ENCODE measurements at places on chromosomes 3 and 15.
A peak's percentile ranks its signal among the peaks of the same experiment; 100 is the strongest.

DNA sequence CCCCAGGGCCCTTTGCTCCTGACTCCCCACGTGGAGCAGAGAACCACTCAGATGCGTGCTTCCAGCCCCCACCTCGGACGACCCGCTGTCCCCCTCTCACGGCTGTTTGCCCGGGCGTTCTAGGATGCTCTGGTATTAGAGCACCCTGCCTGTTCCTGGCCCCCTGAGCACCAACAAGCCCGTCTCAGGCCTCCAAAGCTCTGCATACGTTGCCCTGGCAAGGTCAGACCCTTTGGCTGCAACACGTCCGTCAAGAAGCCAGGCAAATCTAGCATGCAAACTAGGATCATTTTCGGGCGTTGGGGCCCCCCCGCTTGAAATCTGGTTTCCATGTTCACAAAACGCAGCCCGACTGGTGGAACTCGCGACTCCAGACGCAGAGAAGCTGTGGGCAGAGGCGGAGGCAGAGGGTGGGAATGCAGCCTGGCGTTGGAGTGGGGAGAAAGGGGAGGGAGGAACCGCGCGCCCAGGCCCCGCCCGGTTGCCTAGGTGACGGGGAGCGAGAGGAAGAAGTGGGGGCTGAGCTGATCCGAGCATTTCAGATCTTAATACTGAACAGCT lies 86.2 kb upstream of the PIAS1 start:
- DNase-seq = peak; percentile 79

DNA sequence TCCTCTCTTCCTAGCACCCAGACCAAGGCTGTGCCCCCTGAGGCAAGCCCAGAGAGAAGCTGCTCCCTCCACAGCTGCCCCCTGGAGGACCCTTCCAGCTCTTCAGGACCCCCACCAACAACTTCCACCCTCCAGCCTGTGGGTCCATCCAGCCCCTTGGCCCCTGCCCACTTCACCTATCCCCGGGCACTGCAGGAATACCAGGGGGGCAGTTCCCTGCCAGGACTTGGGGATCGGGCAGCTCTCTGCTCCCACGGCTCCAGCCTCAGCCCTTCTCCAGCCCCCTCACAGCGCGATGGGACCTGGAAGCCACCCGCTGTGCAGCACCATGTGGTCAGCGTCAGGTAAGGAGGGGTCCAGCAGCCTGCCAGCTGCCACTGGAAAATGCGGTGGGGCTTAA lies 5.6 kb downstream of the DISP2 start:
- no peak for DNase-seq

DNA sequence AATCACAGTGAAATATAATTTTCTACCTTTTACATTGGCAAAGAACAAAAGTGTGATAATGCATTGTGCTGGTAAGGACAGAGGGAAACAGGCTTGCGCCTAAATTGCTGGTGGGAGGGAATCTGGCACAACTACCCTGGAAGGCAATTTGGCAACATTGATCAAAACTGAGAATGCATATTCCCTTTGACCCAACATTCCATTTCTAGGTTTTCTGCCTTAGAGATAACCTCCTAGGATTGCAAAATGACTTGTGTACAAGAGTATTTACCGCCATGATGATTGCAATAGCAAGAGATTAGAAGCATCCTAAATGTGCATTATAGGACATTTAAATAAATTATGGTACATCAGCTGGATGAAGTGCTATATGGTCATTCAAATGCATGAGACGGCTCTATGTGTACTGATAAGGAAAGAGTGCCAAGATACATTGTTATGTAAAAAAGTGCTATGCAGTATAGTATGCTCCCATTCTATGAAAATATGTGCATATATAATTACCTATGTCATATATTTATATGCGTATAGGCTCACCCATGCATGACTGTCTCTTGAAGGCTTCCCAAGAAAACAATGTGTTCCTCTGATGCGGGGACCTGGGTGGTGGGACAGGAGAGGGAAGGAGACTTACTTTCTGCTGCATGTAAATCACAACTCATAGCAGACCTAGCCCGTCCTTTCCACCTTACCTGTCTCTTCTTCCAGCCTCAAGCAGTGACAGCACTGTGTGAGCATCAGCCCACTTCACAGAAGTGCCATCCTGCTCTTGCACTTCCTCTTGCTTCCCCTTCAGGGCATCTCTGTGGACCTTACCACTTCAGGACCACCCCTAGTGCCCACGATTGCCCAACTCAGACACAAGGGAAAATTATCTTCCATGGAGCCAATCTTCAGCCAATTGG lies 249.9 kb upstream of the TLE3 start:
- no peak for DNase-seq

DNA sequence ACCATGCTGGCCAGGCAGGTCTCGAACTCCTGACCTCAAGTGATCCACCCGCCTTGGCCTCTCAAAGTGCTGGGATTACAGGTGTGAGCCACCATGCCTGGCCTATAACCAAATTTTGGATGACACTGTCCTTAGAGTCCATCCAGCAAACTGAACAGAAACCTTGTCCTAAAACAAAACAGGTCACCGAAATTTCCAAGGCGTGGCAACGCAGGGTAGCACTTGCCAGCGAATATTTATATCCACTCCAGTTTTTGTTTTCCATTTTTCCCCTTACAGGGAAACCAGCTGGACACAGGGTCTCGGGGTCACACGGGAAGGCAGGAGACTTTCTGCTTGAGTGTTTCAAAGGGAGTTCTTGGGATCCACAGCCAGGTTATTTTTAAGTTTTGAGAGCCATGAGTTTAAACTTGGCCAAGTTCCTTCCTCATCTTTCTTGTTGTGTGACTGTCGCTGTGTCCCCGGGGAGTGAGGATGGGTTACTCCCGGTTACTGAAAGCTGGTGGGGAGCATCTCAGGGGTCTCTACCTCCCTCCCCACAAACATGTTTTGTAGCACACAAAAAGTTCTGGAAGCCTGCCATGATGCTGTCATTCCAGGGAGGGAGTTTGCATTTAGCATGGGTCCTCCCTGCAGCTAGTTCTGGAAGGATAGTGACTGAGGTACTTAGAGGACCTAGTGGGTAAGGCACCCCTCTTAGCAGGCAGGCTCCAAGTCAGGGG lies 12.6 kb downstream of the LIMD1 start:
- DNase-seq = no peak

DNA sequence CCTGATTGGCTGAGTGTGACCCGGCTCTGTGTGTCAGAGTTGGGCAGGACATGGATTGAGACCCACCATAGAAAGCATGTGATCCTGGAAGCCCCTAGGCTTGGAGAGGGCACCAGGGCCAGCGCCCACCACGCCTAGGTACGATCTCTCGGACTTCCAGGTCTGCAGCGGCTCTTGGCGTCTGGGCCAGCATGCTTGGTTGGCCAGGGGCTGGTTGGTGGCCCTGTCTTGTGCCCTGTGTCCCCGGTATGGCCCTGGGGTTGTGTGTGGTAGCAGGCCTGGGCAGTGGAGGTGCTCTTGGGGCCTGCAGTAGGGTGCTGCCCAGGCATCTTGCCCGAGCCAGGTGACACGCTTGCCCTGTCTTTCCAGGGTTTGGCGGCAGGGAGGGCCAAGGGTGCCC lies 210.6 kb downstream of the UBE3A start:
- DNase-seq = no peak

DNA sequence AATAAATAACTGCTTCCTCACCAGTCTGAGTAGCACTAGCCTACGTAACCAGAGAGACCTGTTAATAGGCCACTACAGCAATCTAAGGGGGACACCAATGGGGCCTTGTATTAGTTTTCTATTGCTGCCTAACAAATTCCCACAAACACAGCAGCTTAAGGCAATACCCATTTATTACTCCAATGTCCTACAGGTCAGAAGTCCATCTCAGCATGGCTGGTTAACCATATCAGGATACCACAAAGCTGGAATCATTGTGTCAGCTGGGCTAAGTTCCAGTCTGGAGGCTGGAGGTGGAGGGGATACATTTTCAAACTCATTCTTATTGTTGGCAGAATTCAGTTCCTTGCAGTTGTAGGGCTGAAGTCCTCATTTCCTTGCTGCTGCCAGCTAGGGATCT lies 331.9 kb downstream of the ULK4 start:
- DNase-seq = no peak

- no peak for DNase-seq
Observed at GRCh38 chr3:52983336-52983807, 62.5 kb downstream of the SFMBT1 start.

- no peak for DNase-seq
Observed at GRCh38 chr15:43918717-43919116, 91.9 kb downstream of the WDR76 start.

- DNase-seq = no peak
Observed at GRCh38 chr3:154536751-154537150, 106.8 kb upstream of the GPR149 start.

DNA sequence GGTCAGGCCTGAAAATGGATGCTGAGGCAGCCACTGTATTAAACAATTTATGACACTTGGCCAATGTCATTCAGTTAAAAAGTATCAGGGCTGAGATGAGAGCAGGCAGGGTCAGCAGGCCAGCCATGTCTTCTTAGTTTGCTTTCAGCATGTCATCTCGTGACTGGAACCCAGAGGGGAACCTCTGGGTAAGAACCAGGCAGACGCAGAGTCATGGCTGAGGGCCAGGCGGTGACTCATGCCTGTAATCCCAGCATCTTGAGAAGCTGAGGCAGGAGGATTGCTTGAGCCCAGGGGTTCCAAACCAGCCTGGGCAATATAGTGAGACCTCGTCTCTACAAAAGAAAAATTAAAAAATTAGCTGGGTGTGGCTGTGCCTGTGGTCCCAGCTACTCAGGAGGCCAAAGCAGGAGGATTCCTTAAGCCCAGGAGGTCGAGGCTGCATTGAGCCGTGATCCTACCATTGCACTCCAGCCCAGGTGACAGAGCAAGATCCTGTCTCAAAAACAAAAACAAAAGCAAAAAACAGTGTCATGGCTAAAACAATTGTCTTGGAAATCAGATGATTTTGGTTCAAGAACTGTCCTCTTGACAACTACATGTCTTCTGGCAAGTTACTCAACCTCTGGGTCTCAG lies 11.7 kb downstream of the BCL2L10 start:
- DNase-seq = no peak

DNA sequence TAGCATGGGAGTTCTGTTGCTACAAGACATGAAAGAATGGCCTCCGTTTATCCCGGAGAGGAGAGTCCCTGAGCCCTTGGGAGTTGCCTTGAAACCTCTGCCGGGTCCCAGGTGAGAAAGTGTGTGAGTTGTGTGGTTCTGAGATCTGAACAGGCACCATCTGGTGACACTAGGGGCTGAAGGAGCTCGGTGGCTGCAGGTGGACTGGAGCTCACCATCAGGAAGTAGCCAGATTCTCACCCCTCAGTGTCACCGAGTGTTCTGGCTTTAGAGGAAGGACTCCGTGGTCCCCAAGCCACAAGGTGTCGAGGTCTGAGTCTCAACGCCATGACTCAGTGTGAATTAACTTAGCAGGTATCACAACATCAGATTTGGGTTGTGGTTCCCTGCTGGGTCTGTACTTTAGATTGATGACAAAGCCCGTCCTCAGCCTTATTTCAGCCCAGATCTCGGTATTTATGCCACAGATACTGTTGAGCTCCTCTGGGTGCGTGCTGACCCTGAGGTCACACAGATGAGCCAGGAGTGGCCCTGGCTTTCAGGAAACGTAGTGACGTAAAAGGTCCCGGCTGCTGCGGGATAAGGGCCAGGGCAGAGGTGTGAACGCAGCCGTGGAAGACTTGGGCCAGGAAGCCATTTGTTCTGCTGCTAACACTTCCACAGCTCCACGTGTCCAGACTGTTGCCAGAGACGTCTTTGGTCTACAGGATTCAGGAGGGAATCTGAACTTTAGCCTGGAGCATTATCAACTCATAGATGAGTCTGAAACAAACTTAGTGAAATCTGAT lies 54.4 kb downstream of the PGPEP1L start:
- DNase-seq = no peak

DNA sequence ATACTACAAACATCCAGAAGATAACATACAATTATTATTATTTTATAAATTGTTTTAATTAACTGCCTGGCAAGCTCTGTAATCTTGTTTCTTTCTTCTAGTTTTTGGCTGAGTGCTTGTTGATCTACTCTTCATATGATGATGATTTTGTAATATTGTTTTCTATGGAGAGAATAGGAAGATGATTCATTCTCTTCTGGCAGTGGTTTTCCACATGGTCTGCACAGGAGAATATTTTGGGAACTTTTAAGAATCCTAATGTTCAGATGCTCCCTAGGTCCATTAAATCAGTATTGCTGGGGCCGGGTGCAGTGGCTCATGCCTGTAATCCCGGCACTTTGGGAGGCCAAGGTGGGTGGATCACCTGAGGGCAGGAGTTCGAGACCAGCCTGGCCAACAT lies 37.6 kb downstream of the CACNA2D3 start:
- DNase-seq = no peak

- DNase-seq = peak; percentile 73
Observed at GRCh38 chr3:61564395-61565059, 3.2 kb downstream of the PTPRG start.

GRCh38 chr3:141647562-141647915 lies 90.6 kb upstream of the RNF7 start:
- DNase-seq = no peak

All from iPS-NIHi11 (cell line).